ENCODE measurements at places on chromosomes 7 and 10.

- no peak for DNase-seq
These were observed 121.6 kb downstream of the TMEM168 start for GRCh38 chr7:112668561-112668960.

DNA sequence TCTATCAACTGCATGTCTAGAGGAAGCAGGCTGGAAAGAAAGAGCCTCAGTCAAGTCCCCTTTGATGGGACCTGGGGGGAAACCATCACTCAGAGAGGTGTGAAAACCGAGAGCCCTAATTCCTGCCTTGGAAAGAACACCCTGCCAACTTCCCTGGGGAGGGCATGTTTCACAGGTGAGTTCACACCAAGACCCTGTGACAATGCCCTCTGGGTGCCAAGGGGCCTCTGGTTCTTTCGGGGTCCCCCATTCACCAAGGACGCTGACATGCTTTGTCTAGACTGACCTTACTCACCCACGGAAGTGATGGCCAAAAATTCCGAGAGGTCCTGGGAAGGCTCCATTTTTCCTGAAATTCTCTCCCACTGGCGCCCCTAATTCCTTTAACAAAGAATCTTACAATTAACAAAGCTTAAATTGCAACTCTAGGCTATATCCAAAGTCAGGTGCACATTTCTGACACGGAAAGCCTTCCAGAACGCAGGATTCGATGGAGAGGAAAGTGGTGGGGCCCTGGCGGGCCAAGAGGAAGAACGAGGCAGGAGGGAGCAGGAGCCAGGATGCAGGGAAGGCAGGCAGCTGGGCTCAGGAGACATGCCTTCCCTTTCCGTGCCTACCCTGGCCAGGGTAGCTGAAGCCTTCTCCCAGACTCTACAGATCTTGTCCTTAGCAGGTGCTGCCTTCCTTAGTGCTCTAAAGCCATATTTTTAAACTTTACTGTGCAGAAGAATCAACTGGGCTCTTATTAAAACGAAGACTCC is 23.7 kb downstream of the VSTM4 start:
- no peak for DNase-seq

DNA sequence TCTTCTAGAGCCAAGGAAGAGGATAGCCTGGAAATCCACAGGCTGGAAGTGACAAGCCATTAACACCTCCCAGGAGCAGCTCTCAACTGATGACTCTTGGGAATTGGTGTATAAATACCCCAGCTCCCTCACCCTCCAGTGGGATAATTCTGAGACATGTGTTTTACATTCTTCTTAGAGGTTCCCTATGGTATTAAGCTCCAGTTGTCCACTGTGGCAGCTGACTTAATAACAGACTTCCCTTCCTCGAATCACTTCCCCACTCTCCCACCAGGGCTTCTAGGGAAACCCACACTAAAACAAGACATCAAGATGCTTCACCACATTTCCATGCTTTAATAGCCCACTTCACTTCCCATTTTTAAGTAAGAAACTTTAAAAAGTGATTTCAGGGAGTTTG is 47.2 kb downstream of the FAM107B start:
- DNase-seq: no peak

GRCh38 chr7:26918241-26918640 is 53.9 kb upstream of the SKAP2 start:
- no peak for DNase-seq

GRCh38 chr10:79070606-79071395 is 2.0 kb downstream of the ZMIZ1 start:
- no peak for DNase-seq

DNA sequence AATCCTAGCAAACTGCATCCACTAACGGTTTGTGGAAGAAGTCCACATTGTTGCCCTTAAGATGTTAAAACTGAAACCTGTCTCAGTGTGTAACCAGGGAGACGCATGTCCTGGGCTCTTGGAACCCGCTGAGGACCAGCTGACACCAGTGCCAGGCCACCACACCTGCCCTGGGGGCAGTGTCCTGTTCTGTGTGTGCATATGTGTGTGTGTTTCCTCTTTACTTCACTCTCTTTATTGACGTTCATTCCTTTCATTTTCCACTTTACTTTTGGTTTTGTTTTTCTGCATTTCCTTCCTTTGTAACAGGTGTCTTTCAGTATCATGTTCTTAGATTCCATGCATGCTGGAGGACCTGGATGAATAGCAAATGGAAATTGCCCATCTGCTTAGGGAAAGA is 83.8 kb downstream of the TEX36 start:
- DNase-seq: no peak

- no peak for DNase-seq
These were observed 34.9 kb downstream of the LMOD2 start for GRCh38 chr7:123690550-123690949.

DNA sequence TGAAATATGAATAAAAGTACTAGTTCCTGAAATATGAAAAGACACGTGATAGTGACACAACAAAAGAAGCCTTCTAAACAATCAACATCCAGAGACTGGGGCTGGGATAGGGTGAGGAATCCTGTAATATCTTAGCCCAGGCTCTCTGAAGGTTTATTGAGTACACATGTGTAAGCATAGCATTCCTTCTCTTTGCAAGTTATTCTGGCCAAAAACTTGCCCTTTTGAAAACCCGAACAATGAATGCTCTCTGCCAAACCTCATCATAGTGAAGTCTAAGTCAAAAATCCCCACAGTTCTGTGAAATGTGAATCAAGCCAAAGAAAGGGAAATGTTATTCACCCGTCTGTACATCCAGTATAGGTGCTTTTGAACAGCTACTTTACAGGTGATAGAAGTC is 11.6 kb downstream of the SEMA3D start:
- no peak for DNase-seq

DNA sequence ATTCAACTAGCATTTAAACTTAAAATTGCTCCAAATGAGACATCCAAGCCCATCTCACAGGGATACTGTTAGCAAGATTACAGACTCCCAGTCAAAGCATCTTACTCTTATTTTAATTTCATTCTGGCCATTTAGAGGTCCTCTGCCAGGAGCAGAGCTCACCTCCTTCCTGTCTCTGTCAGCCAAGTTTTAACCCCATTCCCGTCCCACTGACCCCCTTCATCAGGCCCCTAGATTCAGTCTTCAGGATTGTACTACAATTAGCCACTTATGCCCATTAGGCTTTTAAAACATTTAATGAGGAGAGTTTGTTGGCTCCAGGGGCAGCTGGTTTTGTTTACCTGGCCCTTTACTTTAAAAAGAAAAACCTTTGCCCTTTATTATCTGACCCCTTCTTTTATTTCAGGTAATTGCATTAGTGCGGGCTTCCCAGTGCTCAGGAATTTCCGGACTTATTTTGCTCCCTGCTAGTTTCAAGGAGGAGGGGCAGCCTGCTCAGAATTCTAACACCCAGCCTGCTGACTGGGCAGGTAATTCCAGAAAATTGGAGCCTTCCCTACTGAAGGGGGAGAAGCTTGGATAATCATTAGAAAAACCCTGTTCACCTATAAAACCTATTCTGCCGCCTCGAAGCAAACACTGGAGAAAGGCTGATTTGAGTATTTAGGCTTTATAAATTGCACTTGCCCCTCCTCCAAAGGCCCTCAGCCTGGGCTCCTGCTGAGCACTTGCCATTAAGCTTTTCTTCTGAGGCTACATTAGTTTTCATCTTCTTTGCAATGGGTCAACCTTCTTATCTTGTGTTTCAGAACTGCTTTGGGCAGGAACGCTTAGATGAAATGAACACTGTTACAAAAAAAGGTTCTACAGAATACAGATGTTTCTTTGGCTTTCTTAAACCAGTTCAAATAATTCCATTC is 200.5 kb upstream of the HPS1 start:
- DNase-seq: no peak

- no peak for DNase-seq
These were observed 402.8 kb downstream of the CDC14C start for GRCh38 chr7:49327155-49327554.

GRCh38 chr7:22979861-22980260 is 34.1 kb downstream of the HYCC1 start:
- no peak for DNase-seq

DNA sequence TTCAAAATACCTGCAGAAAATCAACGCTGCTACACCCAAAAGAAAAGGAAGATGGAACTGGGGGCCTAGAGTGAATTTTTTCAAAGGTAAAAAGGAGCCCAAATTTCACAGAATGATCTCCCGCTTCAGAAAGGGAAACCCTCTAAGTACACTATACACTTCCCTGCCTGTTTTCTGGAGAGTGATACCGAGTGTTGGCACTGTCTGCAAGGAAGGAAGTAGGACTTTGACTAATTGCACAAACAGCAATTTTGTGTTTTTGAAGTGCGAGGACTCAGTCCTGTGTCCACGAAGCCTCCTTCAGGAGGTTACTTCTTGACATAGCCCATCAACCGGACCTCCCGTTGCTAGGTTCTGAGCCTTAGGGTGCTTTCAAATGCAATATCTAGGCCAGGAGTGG is 106.3 kb downstream of the KIAA1217 start:
- DNase-seq: no peak

All from non-pigmented ciliary epithelial cell (primary cell).